ENCODE measurements at places on chromosomes 1 and 21.

DNA sequence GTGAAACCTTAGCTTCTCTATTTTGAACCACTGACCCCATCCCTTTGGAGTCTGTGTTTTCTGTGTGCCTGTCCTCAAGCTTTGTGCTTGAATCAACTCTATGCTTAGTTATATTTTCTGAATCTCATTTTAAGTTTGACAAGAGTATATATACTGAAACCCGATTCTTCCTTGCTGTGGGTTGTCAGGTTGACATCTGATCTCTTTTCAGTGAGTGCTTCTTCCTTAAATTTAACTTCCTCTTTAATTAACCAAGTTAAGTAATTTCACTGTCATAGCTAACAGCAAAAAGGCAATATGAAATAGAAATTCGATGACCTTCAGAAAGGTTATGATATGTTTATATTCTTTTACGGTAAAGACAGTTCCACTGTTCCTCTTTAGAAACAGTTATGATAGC lies 69.4 kb downstream of the C1orf21 start:
- no peak for DNase-seq

DNA sequence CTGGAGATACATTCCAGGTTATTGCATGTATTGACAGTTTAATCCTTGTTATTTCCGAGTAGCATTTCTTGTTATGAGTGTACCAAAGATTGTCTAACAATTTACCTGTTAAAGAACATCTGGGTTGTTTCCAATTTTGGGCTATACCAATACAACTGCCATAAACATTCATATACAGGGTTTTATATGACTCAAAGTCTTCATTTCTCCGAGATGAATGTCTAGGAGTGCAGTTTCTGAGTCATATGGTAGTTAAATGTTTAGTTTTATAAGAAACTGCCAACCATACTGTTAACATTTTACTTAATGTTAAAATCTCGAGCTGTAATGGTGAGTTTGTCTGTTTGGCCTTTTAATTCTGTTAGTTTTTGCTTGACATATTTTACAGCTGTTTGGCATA lies 10.0 kb downstream of the RAB4A start:
- peak; percentile 45 for DNase-seq

DNA sequence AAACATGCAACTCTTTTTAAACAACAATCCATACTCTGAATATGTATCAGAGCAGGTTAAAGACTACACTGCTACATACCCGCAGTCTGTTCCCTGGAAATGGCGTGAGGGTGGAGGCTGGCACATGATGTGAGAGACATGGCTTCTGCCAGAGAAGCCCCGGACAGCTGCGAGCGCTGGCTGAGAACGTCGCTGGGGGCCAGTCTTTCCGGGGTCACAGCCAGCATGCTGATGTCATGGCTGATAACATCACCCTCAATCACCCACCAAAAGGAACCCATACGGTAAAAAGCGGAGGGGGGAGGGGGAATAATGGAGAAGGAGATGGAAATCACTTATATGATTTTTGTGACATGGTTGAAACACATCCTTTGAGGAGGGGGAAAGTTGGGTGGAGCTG lies 29.1 kb downstream of the C1orf198 start:
- DNase-seq = no peak

DNA sequence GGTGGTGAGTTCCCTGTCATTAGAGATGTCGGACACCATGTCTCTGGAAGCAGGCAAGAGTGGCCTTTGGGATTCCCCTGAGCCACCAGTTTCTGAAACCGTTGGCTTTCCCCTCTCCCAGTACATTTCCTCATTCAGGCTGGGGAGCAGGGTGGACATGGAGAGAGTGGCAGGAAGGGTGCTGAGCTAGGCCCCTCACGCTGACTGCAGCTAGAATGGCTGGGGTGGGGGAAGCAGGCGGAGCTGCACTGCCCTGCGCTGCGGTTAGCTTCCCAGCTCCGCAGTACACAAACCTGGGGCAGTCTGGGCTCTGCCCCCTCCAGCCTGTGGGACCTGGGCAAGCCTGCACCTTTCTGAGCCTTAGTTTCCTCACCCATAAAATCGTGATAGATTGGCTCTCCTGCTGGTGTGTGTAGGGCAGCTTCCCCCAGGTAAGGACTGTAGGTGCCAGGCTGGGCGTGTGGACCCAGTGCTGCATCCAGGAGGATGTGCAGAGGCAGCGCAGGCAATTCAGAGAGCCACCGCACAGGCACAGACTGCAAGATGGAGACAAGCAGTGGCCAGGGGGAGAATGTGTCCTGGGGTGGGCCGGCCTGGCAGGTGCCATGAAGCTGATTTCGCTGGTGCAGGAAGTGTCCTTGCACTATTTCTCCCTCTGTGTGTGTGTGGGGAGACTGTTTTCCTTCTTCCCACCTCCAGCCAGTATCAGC lies 3.0 kb downstream of the PLA2G2F start:
- DNase-seq = no peak

DNA sequence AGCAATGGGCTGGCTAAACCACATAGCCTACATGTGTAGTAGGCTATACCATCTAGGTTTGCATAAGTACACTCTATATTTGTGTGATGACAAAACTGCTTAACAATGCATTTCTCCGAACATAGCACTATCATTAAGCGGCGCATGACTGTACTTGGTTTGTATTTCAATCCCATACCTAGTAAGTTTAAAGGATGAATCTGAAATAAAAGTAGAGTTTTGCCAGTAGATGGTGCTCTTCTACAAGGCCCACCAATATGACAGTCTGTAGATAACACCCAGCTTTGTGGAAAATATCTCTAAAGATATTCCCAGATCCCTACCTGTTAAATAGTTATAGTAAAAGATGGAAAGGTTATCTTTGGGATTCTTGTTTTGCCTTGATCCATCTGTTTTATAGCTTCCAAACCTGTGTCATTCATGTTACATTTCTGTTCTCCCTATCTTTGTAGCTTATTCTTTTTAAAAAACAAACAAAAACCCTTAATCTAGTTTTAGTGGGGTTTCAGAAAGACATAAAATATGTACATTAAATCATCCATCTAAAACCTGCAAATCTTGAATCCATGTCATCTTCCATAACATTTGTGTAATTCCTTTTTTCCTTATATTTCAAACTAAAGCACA lies 33.9 kb upstream of the ASPM start:
- peak; percentile 75 for DNase-seq

DNA sequence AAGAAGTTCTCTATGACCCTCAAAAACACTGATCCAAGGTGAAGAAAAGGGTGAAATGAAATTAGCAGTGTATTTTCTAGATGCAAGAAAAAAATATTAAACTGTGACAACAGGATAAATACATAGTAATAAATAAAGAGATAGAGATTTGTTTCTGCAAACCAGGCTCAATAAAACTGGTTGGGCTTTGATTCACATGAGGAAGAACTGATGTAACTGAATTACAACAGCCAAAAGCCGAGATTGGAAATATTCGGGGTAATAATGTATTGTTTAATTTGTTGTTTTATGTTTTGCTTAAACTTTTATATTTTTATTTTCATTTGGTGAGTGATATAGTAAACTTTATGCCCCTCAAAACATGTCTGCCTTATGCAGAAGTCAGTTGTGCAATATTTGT lies 285.0 kb downstream of the BRINP3 start:
- no peak for DNase-seq

DNA sequence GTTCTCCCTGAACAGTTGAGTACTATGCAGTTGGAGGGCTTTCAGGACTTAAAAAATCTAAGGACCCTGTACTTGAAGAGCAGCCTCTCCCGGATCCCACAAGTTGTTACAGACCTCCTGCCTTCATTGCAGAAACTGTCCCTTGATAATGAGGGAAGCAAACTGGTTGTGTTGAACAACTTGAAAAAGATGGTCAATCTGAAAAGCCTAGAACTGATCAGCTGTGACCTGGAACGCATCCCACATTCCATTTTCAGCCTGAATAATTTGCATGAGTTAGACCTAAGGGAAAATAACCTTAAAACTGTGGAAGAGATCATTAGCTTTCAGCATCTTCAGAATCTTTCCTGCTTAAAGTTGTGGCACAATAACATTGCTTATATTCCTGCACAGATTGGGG lies 48.7 kb upstream of the LRRC8C start:
- DNase-seq = no peak

GRCh38 chr1:165764277-165764676 lies 4.4 kb downstream of the TMCO1 start:
- DNase-seq = no peak

DNA sequence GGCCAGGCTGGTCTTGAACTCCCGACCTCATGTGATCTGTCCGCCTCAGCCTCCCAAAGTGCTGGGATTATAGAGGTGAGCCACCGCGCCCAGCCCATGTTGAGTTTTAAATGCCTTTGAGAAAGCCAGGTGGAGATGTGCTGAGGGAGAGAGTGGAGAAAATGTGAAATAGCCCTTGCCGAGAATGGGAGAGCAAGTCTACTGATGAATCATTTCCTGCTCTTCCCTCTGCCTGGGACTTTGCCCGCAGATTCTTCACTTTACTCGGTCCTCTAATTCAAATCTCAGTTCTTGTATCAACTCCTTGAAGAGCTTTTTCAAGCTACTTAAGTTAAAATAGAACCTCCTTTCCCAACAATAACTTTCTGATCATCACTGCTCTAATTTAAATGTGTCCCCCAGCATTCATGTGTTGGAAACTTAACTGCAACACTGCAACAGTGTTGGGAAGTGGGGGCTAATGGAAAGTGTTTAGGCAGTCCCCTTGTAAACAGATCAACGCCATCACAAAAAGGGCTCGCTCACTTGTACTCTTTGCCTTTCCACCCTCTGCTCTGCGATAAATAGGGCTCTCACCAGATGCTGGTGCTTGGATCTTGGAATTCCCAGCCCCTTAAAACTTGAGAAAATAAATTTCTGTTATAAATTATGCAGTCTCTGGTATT lies 27.8 kb downstream of the OSBPL9 start:
- DNase-seq = peak; percentile 83

DNA sequence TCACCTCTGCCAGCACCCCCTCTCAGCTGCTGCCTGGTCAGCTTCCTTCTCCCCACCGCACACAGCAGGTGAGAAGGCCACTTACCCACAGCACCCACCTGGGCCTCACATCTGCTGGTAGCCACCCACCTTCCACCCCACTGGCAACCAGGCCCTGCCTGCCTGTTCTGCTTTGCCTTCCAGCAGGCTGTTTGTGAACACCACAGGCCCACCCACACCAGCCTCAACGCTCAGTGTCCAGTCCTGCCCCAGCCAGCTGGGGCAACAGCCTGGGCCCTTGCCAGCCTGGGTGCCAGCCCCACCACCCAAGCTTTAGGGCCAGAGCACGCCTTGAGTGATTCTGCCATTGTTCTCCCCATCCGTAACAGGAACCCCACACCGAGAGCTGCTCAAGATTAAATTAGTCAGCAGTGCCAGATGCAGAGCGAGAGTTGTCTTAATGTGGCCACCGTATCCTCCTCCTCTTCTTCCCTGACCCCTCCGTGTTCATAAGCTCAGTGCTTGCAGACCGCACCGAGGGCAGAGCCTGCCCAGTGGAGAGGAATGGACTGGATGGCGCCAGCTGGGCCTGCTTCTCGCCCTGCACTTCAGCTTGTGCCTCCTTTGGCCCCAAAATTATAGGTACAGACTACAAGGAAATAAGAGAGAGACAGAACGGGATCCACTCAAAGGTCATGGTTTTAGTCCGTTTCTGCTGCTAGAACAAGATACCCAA lies 120.3 kb upstream of the COL6A1 start:
- no peak for DNase-seq

DNA sequence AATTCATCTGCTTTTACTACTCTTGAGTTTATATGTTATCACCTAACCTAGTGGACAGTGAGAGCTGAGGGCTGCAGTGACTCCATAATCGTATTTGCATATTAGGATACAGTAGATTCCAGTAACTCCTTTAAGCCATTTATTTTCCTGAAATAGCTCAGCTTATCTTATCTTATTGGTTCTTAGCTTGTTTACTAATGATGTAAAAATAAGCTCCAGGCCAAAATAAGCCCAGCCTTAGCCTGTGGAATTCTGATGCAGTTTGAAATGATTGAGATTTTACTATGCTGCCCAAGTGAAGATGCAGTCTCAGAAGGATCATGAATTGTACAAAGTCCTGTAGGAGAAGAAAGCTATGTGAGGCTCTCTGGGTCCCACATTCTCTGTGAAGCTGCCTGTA lies 18.1 kb downstream of the ATP1A1 start:
- DNase-seq = no peak

- no peak for DNase-seq
Observed at GRCh38 chr1:45381243-45381642, 41.0 kb upstream of the MUTYH start.

- DNase-seq = no peak
Observed at GRCh38 chr1:225450491-225451191, 22.8 kb upstream of the LBR start.

DNA sequence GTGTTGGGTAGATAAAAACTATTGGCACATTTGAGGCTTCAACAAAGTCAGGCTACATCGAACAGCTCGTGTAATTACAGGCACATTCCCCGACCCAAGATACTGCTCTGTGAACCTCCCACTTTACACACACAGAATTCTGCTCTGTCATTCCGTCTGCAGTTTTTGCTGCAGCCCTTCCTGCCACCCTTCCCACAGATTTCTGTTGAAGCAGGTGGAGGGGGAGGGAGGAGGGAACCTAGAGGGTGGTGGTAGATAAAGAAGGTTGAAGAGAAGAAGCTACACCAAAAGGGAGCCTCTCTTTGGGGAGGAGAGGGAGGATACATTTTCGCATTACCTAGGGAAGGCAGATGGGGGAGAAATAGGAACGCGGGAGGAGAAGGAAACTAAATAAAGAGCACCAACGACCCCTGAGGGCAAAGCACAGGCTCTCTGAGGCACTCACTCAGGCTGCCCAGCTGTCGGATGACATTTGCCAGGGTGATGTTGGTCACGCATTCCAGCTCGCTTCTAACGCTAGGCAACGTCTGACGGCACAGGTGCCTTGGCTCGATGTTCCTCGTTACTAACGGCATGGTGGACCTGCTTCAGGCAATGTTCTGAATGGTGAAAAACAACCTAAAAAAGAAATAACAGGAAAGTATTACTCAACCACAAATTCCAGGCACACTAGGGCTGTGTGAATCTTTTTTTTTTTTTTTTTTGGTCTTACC lies 36.0 kb downstream of the GPR3 start:
- DNase-seq = no peak

DNA sequence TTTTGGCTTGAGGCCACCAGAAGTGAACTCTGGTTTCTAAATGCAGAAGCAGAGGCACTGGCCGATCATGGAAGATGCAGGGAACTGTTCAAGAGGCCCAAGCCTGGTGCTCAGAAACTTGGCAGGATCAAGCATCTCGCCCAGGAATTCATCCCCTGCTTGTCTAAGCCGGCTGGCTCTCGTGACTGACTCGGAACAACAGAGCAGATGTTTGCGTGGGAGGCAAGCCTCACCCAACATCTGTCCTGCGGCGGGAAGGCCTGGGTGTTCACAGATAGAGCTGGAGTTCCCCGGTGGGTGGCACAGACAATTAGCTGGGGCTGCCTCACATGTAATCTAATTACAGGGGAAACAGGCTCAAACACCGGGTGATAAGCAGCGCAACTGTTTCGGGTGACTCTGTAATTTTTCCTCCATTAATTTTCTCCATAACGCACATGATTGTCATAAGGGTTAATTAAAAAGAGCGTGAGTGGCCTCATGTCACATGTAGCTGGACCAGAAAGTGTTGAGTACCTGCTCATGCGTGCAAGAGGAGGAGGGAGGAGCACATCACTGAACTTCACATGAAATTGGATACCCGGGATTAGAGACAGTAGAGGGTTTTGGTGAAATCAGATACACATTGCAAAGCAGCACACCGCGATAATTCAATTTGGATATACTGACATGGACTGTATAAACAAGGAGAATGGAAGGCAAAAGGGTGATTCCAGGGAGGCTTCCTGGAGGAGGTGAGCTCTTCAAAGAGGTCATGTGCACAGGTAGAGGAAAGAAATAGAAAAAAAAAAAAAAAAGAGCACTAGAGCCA lies 180.0 kb downstream of the ETS2 start:
- DNase-seq = peak; percentile 88

- no peak for DNase-seq
Observed at GRCh38 chr1:190615818-190616217, 138.2 kb upstream of the BRINP3 start.

Data from fibroblast of skin of back (primary cell).